ENCODE measurements at places on chromosomes 3 and 15.

GRCh38 chr3:182382112-182382857, 411.0 kb upstream of the ATP11B start:
- DNase-seq: no peak

DNA sequence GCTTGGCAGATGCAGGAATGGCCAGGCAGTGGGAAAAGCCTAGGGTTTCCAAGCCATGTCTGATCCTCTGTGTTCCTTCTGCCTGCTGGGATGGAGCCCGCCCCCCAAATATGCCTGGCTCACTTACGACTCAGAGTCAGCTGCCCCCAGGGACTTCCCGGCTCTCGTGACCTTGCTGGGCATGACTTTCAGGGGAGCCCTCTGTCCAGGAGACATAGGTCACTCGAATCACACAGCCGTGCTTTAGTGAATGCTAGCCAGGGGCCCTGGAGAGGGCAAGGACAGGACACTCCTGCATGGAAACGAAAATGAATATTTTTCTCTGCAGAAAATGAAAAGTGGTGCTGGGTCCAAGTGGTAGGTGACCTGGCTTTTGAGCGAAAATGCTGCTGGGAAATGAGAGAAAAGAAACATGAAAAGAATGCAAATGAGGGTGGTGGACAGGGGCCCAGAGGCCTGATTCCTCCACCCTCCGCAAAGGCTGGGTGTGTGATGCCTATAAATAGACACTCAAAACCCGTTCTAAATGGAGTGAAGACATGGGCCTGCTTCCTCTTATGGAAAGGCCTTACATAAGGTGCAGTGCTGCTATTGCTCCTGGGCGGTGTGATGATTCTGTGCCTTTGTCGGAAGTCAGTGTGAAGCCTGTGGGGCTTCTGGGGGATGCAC, 107.4 kb downstream of the APBA2 start:
- no peak for DNase-seq

- DNase-seq: no peak
These were observed 34.8 kb upstream of the MCTP2 start for GRCh38 chr15:94196531-94196930.

DNA sequence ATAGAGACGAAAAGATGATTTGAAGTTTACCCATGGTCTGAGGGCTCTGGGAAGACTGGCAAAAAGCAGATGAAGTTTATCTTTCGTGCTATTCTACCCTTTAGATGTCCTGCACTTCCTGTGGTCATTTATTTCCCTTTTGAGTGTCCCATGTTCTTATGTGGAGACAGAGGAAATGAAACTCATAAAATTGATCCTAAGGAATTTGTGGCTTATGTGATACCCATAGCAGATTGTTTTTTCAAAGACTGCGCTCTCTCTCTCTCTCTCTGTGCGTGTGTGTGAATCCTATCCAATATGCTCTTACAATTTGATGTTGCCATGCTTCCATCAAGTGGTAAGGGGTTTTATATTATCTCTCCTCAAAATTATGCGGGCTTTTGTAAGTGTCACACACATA, 607.5 kb upstream of the DPPA4 start:
- DNase-seq: no peak

- no peak for DNase-seq
These were observed 82.4 kb downstream of the CCNL1 start for GRCh38 chr3:157077565-157077991.

- DNase-seq: no peak
These were observed 500.9 kb upstream of the NAALADL2 start for GRCh38 chr3:174358252-174358651.

DNA sequence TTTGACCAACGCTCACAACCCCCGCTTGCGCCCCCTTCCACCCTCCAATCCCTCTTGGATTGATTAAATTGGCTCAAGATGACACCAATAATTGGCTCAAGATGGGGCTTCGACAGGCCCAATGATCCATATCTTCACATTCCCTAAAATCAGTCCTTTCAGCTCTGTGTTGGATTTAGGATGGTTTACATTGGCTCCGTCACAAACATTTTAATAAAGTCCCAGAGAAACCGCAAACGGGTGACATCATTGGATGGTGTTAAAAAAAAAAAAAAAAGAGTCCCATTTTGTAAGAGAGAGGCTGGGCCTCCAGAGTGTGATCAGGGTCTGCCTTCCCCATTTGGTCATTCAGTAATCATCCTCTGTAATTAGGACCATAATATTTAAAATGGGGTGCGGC, 113.4 kb upstream of the MRPS22 start:
- DNase-seq: no peak

GRCh38 chr15:70045045-70045444, 52.7 kb downstream of the TLE3 start:
- DNase-seq: no peak

DNA sequence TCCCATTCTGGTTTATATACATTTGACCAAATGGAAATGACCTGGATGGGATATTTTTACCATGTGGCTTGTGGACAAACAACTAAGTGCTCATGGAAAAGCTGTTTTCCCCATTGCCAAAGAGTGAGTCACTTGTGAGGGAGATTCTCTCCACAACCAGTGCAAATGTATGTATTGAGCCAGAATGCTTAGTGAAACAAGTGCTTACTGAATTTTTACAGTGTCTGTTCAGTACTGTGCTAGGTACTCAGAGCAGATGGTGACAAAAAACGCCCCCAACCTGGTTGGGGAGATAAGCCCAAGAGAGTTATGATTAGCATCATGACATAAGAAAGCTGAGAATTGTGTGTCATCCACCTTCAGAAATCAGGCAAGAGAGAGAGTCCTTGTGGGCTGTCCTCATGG, 2.3 kb downstream of the CHP1 start:
- DNase-seq: no peak

DNA sequence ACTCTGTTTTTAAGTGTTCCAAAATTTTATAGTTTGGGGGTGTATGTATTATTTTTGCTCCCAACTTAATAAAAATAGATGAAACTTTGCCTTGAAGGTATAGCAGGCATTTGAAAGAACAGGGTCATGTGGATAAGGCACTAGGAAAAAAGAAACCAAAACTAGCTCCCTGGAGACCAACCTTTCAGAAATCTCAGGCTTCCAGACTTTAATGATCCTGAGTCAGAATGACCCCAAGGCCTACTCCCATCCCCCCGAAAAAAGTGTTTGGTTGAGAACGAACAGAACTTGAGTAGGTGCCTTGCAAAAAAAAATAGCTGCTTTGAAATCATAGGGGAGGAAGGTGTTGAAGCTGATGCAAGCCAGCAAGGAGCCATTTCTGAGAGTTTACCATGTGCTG, 309.5 kb downstream of the THSD4 start:
- no peak for DNase-seq

DNA sequence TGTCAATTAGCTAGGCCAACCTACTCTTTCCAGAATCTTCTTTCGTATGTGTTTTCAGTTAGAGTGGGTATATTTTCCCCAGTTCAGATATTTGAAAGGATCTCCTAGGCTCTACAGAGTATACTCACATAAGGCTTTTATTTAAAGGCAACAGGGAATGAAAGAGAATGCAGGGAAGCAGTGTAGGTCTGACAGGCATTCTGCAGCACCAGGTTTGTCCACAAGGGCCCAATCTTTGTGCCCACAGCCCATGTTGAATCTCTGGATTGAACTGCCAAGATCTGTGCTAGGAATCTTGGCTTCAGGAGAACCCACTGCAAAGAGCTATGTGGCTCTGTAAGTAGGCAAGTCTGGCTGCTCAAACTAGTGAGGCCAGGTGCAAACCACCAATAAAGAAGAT, 24.2 kb upstream of the GALNT15 start:
- DNase-seq: no peak

DNA sequence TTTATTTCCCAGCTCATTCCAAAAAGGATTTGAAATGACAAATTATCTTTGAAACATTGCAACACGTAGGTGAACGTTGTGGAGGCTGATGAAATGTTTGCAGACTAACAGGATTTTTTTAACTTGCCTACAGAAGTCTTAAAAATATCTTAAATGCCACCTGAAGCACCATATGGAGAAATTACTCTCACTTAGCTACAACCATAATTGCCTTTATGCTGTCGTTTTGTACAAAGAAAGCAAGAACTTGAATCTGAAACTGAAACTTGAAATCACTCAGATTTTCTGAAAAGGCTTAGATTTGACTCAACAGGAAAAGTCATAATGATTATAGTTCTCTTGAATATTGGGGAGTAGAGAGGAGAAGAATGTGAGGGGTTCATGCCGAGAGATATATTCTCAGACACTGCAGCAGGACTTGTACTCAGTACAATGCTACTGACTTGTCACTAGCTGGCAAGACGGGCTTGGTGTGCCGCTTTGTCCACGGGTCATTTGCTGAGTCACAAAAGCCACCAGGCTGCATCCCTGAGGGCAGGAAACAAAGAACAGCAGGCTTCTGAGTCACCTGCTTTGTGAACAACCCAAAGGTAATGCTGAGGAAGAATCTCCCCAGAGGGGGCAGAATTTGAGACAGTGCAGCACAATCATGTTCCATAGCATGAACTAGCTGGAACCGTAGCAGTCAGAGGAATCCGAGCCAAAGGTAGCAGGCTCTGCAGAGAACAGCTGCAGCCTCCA, 7.1 kb upstream of the FMN1 start:
- peak; percentile 97 for DNase-seq
